ENCODE measurements at places on chromosomes 7 and 10.

- no peak for DNase-seq
Measured at GRCh38 chr7:127322832-127323493, 69.5 kb downstream of the ZNF800 start.

DNA sequence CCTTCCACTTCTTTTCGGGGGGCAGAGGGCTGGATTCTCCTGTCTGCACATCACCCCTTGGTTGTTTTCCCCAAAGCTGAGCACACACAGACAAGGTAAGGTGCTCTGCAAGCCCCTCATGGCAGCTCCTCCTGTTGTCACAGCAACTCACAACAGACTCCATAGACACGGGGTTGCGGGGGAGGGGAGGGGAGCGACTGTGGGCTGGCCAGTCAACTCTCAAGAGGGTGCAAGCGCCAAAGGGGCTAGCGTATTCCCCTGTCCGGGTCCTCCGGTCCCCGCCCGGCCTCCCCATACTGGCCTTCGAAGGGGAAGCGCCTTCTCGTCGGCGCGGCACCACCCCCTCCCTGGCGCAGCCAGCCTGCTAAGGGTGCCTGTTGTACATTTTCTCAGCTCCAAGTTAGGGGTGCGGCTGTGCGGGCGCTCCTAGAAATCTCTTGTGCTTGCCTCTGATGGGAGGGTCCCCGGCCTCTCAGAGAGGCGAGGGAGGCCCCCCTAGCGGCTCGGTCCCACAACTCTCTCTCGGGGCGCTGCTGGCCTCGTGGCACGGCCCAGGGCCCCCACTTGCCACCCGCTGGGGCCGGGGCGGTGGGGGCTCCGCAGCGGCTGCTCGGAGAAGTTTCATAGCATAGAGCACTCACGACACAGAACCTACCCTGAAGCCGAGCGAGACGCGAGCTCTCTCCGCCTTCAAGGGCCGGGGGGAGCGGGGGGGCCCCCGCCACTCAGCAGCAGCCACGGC is 498 bp downstream of the RHOBTB1 start:
- DNase-seq, result peak; percentile 25

- DNase-seq, result no peak
Measured at GRCh38 chr7:73948287-73948686, 79.7 kb upstream of the ELN start.

DNA sequence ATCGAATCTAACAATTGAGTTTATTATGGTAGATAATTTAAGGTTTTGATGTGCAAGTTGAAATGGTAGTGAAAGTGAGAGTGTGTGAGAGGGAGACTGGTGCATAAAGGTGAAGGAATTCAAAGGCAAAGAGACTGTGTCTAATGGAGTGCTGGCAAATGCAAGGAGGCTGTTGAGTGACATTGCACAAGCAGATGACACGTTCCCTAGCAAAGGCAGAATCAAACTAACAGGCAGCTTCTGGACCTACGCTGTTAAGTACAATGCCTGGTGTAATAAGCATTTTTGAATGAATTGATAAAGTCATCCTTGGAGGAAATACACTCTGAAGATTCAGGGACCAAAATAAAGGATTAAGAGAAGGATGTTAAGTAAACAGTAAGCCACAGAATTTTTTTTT is 11.7 kb upstream of the GPR141 start:
- no peak for DNase-seq

Data from stimulated activated naive CD8-positive, alpha-beta T cell treated with anti-CD3 and anti-CD28 coated beads, Interleukin-15, Interleukin-2, amounts not matched to agents 100 U/mL and 50 U/mL, for 24 hours (primary cell).